PC-9 (cell line): ENCODE measurements at places on chromosomes 6 and 20. TPM values are rescaled to one million over a fixed set of nuclear protein-coding genes. Genes with fewer than 3 reads are reported as not detected.
A peak's percentile ranks its signal among the peaks of the same experiment; 100 is the strongest.

GRCh38 chr6:130771741-130772140, 55.5 kb upstream of the SMLR1 start:
- H3K4me1 ChIP-seq, result no peaks in the 10 kb centered on the region
- no peak overlapping the region for H3K4me3 ChIP-seq
- H3K36me3 ChIP-seq, result no peaks in the 10 kb centered on the region
- no peak overlapping the region for H3K27ac ChIP-seq
- no peaks in the 10 kb centered on the region for H3K27me3 ChIP-seq

DNA sequence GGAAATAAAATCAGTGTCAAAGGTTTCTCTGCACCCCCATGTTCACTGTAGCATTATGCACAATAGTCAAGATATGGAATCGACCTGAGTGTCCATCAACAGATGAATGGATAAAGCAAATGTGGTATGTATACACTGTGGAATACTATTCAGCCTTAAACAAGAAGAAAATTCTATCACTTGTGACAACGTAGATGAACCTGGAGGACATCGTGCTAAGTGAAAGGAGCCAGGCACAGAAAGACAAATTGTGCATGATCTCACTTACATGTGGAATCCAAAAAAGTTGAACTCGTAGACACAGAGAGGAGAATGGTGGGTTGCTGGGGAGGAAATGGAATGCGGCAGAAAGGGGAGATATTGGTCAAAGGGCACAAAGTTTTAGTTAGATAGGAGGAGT, 136.3 kb upstream of the ESR1 start:
- DNase-seq, result no peak
- H3K27ac ChIP-seq, result no peak overlapping the region
- H3K27me3 ChIP-seq, result no peaks in the 10 kb centered on the region
- peaks cover 24% of the 10 kb centered on the region for H3K4me1 ChIP-seq
- no peaks in the 10 kb centered on the region for H3K36me3 ChIP-seq

GRCh38 chr6:105992315-105992961, 93.7 kb upstream of the PRDM1 start:
- peak; percentile 54 for DNase-seq
- no peaks in the 10 kb centered on the region for H3K36me3 ChIP-seq
- H3K4me1 ChIP-seq, result 0 out of 2 replicates have a peak, but pooled peaks cover 4% of the 10 kb centered on the region
- no peak overlapping the region for H3K27ac ChIP-seq
- no peaks in the 10 kb centered on the region for H3K27me3 ChIP-seq

- peak overlapping the region; percentile 97 for H3K27ac ChIP-seq
- peak; percentile 80 for DNase-seq
- H3K27me3 ChIP-seq, result no peaks in the 10 kb centered on the region
Observed at GRCh38 chr6:34236131-34236442, 586 bp upstream of the HMGA1 start.

Gene PTP4A1
- total RNA-seq, result 46.4 and 63.8 TPM in 2 replicates

Gene VSTM2L
- 1.4 and 2.3 TPM in 2 replicates for total RNA-seq

- DNase-seq, result no peak
- no peaks in the 10 kb centered on the region for H3K27me3 ChIP-seq
- H3K4me1 ChIP-seq, result peaks cover 50% of the 10 kb centered on the region
- no peak overlapping the region for H3K4me3 ChIP-seq
Observed at GRCh38 chr20:38178065-38178491, 13.0 kb upstream of the TGM2 start.

- H3K27ac ChIP-seq, result peak within 1 kb of the TSS; percentile 35; the same call in 1 of the 2 replicates
- H3K27me3 ChIP-seq, result no peaks in the 10 kb centered on the region
- H3K36me3 ChIP-seq, result no peaks in the 10 kb centered on the region
- H3K4me1 ChIP-seq, result peaks cover 15% of the 10 kb centered on the region
Observed at GRCh38 chr20:3795511-3796468, at the start of gene CDC25B. CDC25B (plus strand) TSS chr20:3796310; CDS start chr20:3796532, 222 bp downstream.

Gene BTNL2
- total RNA-seq, result not detected in 2 replicates

Gene HLA-DPA1
- total RNA-seq, result not detected in 2 replicates

DNA sequence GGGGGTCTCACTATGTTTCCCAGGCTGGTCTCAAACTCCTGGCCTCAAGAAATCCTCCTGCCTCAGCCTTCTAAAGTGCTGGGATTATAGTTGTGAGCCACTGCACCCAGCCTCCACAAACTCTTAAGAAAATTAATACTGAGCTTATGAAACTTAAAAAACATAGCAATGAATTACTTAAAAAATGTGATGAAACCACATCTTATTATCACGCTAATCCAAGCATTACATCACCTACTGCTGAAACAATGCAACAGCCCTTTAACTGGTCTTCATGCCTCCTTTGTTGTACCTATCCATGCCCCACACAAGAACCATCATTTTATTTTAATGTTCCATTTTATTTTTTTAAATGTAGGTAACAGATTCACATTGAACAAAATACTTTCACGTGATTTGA, 24.9 kb downstream of the SESN1 start:
- H3K4me3 ChIP-seq, result no peak overlapping the region
- no peak for DNase-seq
- H3K27ac ChIP-seq, result no peak overlapping the region
- no peaks in the 10 kb centered on the region for H3K27me3 ChIP-seq

DNA sequence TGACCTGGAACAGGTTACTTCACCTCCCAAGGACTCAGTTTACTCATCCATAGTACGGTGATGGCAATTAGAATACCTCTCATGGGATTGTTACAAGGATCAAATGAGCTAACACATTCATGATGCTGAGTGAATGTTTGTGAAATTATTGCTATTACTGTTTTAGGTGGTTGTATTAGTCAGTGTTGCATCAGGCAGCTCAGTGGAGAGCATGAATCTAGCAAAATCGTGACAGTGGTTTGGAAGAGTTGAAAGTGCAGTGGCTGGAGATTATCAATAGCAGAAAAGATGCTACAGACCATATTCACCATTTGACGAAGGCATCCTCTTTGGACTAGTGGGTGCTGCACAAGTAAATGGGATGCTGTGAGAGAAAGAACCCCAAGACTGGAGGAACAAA, 50.4 kb upstream of the CTNNBL1 start:
- H3K4me3 ChIP-seq, result no peak overlapping the region
- no peak overlapping the region for H3K27ac ChIP-seq
- DNase-seq, result no peak
- peaks cover 88% of the 10 kb centered on the region for H3K27me3 ChIP-seq
- no peaks in the 10 kb centered on the region for H3K4me1 ChIP-seq

- no peaks in the 10 kb centered on the region for H3K27me3 ChIP-seq
- peak overlapping the region; percentile 81; the same call in 1 of the 2 replicates for H3K4me3 ChIP-seq
- H3K4me1 ChIP-seq, result peaks cover 15% of the 10 kb centered on the region
- no peak overlapping the region for H3K27ac ChIP-seq
- H3K36me3 ChIP-seq, result no peaks in the 10 kb centered on the region
- DNase-seq, result no peak
Observed at GRCh38 chr20:63554361-63555278, 661 bp downstream of the FNDC11 start.

Gene NUP153
- total RNA-seq, result 50.7 and 74.1 TPM in 2 replicates

DNA sequence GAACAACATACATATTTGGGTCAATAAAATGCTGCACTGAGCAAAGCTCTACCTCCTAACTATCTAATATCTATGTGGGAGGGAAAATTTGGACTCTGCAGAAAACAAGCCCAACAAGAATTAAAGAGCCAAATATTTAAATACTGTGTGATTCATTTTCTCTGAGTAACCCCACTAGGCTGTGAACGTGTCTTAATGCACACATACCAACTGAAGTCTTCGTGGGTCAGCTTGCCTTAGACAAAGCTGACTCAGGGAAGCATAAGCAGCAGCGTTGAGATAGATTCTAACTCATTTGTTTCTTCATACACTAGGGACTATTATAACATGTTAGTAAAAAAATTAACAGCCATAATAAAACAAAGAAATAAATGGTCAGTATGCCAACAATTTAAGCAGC, 114.3 kb downstream of the GJA1 start:
- DNase-seq, result no peak
- no peak overlapping the region for H3K27ac ChIP-seq
- no peaks in the 10 kb centered on the region for H3K27me3 ChIP-seq
- H3K4me3 ChIP-seq, result no peak overlapping the region

- no peak overlapping the region for H3K27ac ChIP-seq
- H3K27me3 ChIP-seq, result no peaks in the 10 kb centered on the region
- H3K4me3 ChIP-seq, result no peak overlapping the region
- no peaks in the 10 kb centered on the region for H3K4me1 ChIP-seq
Observed at GRCh38 chr20:10654630-10655029, 19.2 kb downstream of the JAG1 start.

Gene DLL1
- total RNA-seq, result not detected in 2 replicates

GRCh38 chr20:24683676-24684075, 214.2 kb downstream of the SYNDIG1 start:
- no peak for DNase-seq
- H3K27ac ChIP-seq, result no peak overlapping the region
- H3K4me1 ChIP-seq, result no peaks in the 10 kb centered on the region
- peaks cover 3% of the 10 kb centered on the region; the same call in 1 of the 2 replicates for H3K27me3 ChIP-seq
- no peaks in the 10 kb centered on the region for H3K36me3 ChIP-seq
- no peak overlapping the region for H3K4me3 ChIP-seq

DNA sequence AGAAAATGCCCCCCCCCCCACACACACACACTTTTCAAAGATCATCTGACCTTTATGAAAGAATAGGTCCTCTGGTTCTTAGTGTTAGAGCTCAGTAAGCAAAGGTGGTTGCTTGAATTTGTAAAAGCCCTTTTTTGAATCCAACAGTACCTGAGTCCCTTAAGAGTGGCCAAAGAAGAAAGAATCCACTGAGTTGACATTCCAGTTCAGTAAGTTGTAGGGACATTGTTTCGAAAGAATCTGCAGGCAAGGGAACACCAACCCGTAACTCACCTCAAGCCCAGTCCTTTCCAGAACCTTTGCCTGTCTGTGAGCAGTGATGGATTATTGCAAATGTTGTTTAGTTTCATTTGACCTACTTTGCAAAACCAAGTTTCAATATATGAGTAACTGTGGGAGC, 64.2 kb upstream of the MAP3K4 start:
- no peaks in the 10 kb centered on the region for H3K36me3 ChIP-seq
- no peaks in the 10 kb centered on the region for H3K4me1 ChIP-seq

Gene C6orf15
- total RNA-seq, result 21.1 and 21.6 TPM in 2 replicates

DNA sequence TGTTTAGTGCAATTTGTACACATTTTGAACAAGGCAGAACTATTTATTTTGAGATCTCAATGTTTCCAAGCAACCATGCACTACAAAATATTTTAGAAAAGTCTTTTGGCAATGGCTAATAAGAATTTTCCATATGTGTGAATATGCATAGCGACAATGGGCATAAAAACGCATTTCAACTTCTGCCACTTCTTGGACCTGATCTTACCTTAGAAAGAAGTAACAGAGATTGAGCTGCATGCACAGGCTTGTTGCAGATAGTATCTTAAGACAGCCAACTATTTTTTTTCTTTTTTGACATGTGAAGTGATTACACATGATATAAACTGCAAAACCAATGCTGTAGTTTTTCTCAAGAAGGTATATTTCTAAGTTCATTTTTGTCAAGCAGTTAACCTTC, 210.4 kb upstream of the PHACTR1 start:
- no peak for DNase-seq
- no peaks in the 10 kb centered on the region for H3K36me3 ChIP-seq
- peaks cover 3% of the 10 kb centered on the region; the same call in 1 of the 2 replicates for H3K4me1 ChIP-seq
- H3K27me3 ChIP-seq, result no peaks in the 10 kb centered on the region
- H3K27ac ChIP-seq, result no peak overlapping the region

DNA sequence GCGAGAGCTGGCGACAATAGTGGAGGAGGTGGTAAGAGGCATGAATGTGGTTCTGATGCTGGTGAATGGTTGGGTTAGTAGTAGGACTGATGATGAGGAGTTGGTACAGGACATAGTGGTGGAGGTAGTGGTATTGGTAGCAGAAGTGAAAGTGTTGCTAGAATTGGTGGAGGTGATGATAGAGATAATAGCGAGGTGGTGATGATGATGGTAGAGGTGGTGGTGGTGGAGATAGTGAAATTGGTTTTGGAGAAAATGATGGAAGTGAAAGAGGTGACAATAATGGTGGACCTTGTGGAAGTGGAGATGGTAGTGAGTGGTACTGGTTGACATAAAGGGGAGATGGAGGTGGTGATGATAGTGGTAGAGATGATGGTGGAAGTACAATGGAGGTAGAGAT, 360.2 kb upstream of the JAG1 start:
- no peak for DNase-seq
- H3K4me3 ChIP-seq, result no peak overlapping the region
- no peaks in the 10 kb centered on the region for H3K27me3 ChIP-seq
- H3K36me3 ChIP-seq, result no peaks in the 10 kb centered on the region

DNA sequence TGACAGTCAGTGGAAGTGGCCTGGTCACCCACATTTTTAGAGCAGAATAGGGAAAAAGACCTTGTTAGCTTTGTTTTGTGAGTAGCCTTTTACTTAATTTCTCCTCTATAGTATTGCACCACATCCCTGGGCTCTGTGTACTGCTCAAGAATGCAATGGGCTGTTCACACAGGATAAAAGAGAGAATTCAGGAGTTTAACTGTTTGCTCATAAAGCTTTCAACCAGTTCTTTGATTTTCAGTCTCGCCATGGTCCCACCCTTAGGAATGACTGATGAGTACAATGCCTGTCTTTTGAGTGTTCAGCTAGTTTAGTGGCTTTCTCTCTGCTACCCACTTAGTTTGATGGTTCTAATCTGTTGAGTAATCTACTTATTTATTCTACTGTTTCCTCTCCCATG, 129.7 kb downstream of the PLG start:
- no peaks in the 10 kb centered on the region for H3K4me1 ChIP-seq
- H3K36me3 ChIP-seq, result no peaks in the 10 kb centered on the region
- H3K27me3 ChIP-seq, result no peaks in the 10 kb centered on the region
- H3K27ac ChIP-seq, result no peak overlapping the region
- no peak for DNase-seq

- H3K27me3 ChIP-seq, result 0 out of 2 replicates have a peak, but pooled peaks cover 3% of the 10 kb centered on the region
- H3K4me3 ChIP-seq, result no peak overlapping the region
- H3K36me3 ChIP-seq, result no peaks in the 10 kb centered on the region
- H3K4me1 ChIP-seq, result no peaks in the 10 kb centered on the region
Observed at GRCh38 chr6:99608059-99608885, 1.6 kb downstream of the PRDM13 start.

Gene SIRPB2
- 4.5 and 7.1 TPM in 2 replicates for total RNA-seq

Gene ZNF318
- total RNA-seq, result 14.9 and 17.1 TPM in 2 replicates

Gene COL21A1
- 0.13 TPM in 1 of 2 replicates, not detected in the other for total RNA-seq

Gene SAMD10
- total RNA-seq, result 14.4 and 18.7 TPM in 2 replicates

Gene STMND1
- total RNA-seq, result 0.26 TPM in 1 of 2 replicates, not detected in the other

GRCh38 chr20:22540832-22541231, 43.5 kb downstream of the FOXA2 start:
- H3K27me3 ChIP-seq, result peaks cover 9% of the 10 kb centered on the region; the same call in 1 of the 2 replicates
- no peaks in the 10 kb centered on the region for H3K4me1 ChIP-seq
- no peak overlapping the region for H3K27ac ChIP-seq
- no peak for DNase-seq
- no peak overlapping the region for H3K4me3 ChIP-seq
- H3K36me3 ChIP-seq, result no peaks in the 10 kb centered on the region

- no peaks in the 10 kb centered on the region for H3K27me3 ChIP-seq
- no peaks in the 10 kb centered on the region for H3K36me3 ChIP-seq
- no peak for DNase-seq
- H3K27ac ChIP-seq, result no peak overlapping the region
- peaks cover 10% of the 10 kb centered on the region for H3K4me1 ChIP-seq
- no peak overlapping the region for H3K4me3 ChIP-seq
Observed at GRCh38 chr6:119678961-119679360, 329.4 kb upstream of the MAN1A1 start.

Gene TENT5A
- total RNA-seq, result 2.0 and 2.2 TPM in 2 replicates

- DNase-seq, result no peak
- H3K27ac ChIP-seq, result no peak overlapping the region
- no peaks in the 10 kb centered on the region for H3K4me1 ChIP-seq
Observed at GRCh38 chr20:34768096-34768495, 57.4 kb downstream of the NCOA6 start.

Gene SYCP2L
- total RNA-seq, result 12.6 and 15.7 TPM in 2 replicates
